ENCODE measurements at places on chromosomes 11 and 22.

DNA sequence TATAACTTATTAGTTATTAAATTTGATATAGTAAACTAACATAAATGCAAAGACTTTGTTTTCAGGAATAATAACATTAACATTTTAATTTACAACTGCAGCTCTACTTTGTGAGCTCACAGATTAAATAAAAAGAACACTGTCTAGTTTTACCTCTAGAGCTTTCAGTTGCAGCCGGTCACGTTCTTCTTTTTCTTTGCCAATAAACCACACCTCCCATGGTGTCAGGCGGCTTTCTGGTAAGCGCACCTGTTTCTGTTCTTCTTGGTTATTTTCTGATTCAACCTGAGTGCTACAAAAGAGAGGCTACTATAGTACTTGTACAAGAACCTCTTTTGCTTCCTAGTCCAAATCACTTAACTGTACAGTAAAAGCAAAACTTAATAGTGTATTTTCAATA is 5.8 kb downstream of the CCDC34 start:
- DNase-seq = no peak

DNA sequence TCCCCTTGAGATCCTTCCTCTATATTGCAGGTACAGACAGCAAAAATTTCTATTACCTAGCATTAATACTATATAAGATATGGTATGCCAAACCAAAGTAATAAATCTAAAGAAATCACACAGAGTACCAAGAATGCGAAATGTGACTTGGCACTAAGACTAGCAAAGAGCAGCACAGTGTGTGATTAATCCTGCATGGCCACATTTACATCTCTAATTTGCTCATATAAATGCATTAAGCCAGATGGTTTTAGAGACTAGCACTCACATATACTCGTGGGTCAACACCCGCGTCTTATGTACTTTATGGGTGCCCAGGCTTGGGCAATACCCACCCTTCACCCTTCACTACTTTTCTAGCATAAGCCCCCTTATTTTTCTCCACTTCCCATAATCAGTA is 213.2 kb downstream of the TTC28 start:
- DNase-seq = no peak

- DNase-seq = no peak
Observed at GRCh38 chr11:34605481-34606325, 15.2 kb upstream of the EHF start.

DNA sequence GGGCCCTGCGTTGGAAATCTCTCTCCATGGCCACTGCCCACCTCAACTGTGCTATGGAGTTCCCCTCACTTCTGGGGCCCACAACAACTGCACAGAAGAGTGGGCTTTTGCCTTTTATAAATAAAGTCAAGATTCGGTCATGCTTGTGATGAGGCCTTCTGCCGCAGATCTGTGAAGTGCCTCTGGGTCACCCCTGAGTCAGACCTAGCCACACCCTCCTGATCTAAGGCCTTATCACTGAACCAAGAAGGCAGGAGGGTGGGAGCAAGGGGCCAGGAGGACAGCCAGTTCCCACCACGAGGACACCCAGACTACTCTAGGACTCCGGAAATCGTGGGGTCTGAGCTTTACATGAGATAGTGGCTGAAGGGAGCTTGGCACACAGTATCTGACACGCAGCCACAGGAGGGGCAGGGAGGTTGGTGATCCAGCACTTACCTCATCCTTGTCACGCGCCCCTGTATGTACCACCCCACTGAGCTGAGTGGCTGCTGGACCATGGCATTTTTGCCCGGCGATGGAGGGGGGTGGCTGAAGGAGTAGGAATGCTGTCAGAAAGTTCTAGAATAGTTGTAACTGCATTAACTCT is 115.7 kb downstream of the ABTB2 start:
- DNase-seq = no peak

DNA sequence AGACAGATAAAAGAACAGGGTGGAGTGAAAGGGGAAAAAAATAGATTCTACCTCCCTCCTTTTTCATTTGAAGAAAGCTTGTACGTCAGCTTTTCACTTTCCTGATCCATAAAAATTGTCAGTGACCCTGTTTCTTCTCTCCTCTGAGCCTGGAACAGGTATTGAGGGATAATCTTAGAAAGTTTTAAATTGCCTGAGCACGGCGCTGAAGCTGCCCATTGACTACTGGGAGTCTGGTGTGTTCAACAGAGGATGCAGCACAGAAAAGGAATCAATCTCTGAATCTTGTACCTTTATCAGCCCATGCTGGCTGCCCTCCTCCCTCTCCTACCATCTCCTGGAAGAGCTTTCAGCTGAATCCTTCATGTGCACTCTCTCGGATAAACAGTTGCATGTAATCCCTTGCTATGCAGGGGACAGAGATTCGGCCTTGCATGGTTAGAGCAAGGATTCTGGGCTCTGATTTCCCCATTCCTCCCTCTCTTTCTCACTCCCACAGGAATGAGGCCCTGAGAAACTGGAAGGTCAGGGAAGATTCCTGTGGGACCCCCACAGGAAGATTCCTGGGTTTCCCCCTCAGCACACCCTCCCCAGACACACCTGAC is 162.4 kb upstream of the SYN3 start:
- DNase-seq = no peak

- DNase-seq = no peak
Observed at GRCh38 chr11:85602526-85603213, 24.5 kb downstream of the DLG2 start.

- no peak for DNase-seq
Observed at GRCh38 chr11:75849894-75850293, 34.9 kb downstream of the UVRAG start.

- peak; percentile 87 for DNase-seq
Observed at GRCh38 chr11:114280696-114281095, 15.5 kb upstream of the NNMT start.

GRCh38 chr11:69444381-69445130 is 36.9 kb upstream of the LINC01488 start:
- DNase-seq = peak; percentile 87

DNA sequence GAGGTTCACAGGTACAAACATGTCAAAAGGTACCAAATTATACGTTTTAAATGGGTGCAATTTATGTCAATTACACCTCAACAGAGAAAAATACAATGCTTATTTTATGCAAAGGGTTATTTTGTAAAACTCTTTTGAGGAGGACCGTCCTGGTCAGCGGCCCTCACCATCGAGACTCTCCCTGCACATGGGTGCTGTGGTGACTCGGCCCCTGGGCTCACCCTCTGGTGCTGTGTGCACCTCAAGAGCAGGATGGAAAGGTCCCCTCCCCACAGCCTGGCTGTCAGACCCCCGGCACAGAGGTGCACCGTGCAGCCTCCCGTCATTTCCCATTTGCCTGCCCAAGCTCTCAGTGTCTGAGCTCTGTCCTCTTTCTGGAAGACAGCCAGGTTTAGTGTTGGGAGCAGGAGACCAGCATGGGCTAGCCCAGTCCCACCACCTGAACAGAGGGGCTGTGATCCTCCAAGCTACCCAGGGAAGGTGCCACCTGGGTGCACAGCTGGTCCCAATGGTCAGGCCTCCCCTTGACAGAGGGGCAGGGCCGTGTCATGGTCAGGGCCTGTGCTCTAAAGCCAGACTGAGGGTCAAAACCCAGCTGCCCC is 41.8 kb upstream of the PRODH start:
- DNase-seq = no peak

DNA sequence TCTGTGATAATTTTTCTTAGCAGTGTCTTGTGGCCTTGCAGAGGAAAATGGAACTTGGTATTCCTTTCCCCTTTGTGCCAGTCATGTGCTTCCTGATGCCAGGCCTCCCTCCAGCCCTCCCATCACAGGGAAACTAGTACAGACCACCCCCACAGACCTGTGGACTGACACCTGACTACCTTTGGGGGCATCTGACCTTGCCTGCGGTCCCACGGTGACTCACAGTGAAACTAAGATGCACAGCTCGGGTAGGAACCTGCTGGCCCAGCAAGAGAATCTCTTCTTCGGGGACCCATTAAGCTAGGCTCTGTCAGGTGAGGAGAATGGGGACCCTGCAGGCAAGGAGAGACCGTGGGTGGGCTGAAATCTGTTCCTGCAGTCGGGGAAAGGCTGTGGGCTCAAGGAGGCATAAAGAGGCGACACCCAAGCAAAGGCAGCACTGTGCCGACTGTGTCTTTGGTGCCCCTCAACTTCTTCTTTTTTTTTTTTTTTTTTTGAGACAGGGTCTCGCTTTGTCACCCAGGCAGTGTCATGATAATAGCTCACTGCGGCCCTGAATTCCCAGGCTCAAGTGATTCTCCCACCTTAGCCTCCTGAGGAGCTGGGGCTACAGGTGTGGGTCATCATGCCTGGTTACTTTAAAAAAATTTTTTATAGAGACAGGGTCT is 20.8 kb upstream of the PEX26 start:
- DNase-seq = no peak

DNA sequence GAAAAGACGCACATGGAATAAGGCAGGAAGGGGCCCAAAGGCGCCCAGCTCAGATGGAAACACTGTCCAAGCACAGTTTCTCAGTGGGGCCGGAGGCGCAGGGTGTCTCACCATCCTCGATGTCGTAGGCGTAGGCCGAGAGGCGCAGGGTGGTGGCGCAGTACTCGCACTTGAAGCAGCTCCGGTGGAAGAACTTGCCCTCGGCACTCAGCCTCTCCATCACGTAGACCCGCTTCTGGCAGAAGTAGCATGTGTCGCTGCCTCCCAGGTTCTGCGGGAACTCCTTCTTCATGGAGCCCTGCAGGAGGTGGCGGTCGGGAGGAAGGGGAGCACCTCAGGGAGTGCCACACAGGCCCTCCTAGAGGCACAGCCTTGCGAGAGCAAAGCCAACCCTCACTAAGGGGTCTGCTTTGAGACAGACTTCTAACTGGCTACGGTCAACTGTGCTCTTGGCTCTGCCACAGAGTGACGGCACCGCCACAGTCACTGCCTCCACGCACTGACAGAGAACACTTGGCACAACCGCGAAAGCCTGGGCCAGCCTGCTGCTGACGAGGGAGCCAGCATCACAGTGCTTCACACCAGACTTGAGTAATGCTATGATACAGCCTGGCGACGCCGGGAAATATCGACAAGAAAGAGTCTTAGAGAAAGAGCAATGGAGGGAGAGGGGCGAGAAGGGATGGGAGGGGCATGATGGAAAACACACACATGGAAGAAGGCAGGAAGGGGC is 97.6 kb upstream of the BID start:
- no peak for DNase-seq

DNA sequence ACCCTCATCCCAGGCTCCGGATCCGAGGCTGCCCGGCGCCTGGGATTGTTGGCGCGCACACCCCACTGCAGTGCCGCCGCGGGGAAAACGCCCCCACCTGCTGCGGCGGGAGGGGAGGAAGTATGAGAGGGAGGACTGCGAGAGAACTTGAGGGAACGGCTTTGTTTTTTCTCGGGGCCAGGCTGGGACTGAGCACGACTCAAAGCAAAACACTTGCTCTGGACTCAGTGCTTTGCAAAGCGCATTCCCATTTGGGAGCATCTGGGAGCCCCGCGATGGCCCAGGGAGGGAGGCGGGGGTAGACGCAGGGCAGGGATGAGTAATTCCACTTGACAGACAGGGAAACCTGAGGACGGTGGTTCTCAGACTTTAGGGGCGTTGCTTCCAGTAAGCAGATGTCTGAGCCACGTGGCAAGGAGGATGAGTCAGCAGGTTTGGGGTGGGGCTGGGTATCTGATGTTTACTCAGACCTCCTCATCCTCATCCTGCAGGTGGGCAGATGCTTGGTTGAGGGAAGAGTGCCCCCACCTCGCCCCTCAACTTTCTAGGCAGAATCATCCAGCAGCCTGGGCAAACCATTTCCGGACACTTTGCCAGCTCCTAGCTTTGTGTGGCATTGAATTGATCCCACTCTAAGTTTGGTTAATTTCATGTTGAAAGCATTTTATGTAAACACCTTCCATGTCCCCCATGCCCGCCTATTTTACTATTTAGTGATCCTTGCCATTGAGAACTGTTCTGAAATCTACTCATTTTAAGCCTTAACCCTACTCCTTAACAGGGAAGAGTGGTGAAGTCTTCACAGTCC is 1.5 kb downstream of the MIAT start:
- DNase-seq = peak; percentile 94

DNA sequence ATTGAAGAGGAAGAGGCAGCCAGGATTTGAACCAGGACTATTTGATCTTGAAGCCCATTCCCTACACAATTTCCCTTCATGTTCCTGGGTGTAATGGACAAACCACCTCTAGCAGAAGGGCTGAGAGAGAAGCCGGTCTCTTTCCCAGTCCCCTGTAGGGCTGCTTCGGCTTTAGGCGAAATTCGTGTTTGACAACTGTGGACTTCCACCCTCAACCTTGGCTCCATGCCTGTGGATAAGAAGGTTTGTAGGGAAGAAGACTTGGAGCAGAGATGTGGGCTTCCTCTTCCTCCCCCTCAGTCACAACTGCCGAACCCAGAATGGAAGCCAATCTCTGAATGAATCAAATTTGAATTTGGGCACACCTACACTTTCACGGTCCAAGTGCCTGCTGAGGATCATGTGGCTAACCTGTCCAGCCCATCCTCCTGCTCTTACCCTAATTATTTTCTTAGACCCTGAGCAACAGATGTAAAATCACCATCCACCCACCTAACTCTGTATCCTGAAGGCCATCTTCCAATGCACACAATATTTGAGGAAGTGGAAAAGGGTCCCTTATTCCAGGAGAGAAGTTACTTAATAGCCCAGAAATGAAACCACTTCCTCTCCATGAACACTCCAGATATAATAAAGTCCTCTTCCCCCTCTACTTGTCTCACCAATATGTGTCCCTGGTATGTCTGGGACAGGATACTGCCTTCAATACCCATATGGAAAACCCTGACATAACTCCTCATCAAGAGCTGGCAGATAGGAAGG is 10.1 kb upstream of the SCN2B start:
- no peak for DNase-seq

- DNase-seq = no peak
Observed at GRCh38 chr11:16779436-16779835, 41.0 kb downstream of the C11orf58 start.

GRCh38 chr22:49812838-49813237 is 14.8 kb downstream of the BRD1 start:
- DNase-seq = no peak

- DNase-seq = peak; percentile 67
Observed at GRCh38 chr11:109734566-109734965, 312.6 kb downstream of the C11orf87 start.

GRCh38 chr11:6576471-6577373 is 26.7 kb downstream of the RRP8 start:
- DNase-seq = peak; percentile 82

DNA sequence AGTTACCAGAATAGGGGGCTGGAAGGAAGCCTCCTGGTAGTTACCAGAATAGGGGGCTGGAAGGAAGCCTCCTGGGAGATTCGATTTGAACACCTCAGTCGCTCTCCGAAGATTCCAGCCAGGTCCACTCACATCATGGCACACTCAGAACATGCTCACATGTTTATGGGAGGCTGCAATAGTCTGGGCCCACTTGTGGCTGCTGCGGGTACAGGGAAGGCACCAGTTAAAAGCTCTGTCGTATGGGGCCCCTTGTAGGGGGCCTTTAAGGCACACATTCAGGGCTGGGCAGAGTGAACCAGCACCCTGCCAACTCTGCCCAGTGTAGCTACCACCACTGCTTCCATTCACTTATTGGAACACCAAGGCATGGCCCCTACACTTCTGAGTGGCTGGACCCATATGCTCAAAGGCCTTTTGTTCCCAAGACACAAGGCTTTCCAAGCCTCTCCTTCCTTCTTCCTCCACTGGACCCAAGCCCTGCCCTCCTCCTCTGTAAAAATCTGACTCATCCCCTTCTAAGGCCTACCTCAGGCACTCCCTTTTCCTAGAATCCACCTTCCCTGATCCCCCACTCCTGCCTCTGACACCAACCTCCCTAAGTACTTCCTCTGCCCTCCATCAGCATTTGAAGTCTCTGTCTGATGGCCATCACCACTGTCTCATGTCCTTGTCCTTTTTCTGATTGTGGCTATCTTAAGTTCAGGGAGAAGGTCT is 28.0 kb downstream of the USP35 start:
- DNase-seq = no peak

- no peak for DNase-seq
Observed at GRCh38 chr11:61956191-61957020, 6.3 kb downstream of the BEST1 start.
